ENCODE measurements at places on chromosomes 16 and 17.

GRCh38 chr16:3718628-3719027 lies 1.3 kb upstream of the TRAP1 start:
- no peak for DNase-seq

GRCh38 chr16:17432901-17433576 lies 37.7 kb downstream of the XYLT1 start:
- no peak for DNase-seq

- no peak for DNase-seq
Observed at GRCh38 chr17:6099492-6099891, 29.3 kb downstream of the WSCD1 start.

DNA sequence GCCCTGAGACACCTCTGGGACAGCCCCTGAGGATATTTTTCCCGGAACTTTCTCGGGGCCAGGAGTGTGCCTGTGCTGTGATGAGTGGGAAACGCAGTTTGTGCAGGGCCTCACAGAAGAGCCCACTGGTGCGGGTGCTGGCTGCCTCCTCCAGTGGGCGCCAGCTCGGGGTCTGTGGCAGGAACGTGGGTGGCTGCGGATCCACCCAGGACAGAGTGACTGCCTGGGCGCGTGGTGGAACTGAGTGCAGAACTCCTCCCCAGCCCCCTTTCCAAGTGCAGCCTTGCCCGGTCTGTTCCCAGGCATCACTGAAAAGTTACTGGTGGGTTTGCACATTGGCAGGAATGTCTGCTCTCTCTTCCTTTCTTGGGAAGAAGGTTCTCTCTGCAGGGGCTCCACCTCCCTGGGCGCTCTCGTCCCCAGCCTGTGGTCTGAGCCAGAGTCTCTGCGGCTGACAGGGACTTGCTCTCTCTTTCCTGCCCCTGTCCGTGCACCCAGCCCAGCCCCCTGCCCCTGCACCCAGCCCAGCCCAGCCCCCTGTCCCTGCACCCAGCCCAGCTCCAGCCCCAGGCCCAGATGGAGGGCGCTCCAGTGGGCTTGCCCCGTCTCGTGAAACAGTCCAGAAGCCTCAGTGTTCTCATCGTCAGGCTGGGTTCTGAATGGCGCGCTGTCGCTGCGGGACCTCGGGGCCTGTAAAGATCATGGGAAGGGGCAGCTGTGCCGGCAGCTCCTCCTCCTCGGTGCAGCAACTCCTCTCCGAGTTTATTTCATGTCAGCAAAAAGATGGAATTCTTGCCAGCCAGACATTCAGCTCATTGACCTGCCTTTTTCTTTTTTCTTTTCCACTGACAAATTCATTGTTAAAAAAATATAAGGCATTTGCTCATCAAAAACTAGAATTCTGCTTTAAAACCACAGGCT lies 117.5 kb downstream of the BANP start:
- no peak for DNase-seq

- DNase-seq: no peak
Observed at GRCh38 chr16:23355106-23355670, 53.1 kb downstream of the SCNN1B start.

GRCh38 chr16:49483651-49484450 lies 110.2 kb downstream of the C16orf78 start:
- DNase-seq: no peak

DNA sequence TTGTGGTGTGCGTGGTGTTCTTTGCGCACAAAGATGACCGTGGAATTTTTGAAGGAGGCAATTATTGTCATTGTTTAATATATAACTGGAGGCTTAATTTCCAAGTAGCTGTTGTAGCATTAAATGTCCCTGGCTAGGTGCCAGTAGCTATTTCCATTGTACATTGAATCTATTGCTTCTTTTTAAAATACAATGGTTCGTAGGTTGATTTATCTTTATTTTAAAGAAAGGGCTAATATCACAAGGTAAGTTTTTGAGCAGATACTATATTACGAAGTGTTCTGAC lies 127.1 kb downstream of the RPTOR start:
- no peak for DNase-seq

GRCh38 chr17:29155227-29155965 lies 24.8 kb downstream of the MYO18A start:
- DNase-seq: peak; percentile 54

DNA sequence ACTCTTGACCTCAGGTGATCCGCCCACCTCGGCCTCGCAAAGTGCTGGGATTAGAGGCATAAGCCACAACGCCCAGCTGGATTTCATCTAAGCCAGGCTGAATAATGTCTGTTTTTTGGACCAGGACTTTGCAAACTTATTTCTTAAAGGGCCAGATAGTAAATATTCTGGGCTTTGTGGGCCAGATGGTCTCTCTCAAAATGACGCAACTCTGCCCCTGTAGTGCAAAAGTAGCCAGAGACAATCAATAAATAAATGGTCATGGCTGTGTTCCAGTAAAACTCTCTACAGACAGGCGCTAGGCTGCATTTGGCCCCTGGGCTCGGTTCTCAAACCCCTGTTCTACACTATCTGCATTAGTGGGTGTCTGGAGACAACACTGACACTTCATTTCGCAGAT lies 121.9 kb upstream of the CDH13 start:
- no peak for DNase-seq

DNA sequence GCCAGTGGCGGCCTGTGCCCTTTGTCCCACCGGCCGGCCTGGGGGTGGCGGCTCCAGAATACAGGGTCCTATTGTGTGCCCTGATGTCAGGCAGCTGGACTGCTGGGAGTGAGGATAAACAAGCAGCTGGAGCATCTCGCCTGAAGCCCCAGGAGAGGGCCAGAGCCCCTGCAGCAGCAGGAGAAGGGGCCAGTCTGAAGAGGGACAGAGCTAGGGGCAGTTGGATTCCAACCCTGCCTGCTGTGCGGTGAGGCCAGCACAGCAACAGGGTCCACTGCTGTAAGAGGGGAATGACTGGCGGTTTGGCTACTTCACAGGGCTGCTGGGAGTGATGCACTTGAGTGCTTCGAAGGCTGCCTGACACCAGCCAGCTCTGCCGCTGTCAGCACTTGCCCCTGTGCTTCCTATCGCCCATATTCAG lies 25.0 kb downstream of the RAB11FIP4 start:
- DNase-seq: no peak

DNA sequence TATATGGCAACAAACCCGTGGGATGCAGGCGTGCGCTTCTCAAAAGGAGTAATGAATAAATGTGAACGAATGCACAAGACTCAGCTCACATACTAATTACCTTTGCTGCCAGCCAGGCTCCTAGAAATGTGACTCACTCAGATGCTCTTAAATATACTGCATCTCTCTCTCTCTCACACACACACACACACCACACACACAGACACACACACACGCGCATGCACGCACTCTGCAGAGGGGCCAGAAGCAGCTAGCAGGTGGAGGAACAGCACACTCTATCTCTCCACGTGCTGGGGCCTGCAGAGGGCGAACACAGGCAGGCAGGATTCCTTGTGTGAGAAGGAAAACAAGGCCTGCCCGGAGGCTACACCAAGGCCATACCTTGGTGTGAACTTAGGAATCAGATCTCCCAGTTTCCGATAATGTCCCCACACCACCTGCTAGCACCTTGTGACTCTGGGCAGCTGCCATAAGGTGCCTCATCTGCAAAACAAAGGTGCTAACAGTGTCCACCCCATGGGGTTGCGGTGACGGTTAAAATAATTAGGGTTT lies 5.3 kb downstream of the GPRC5B start:
- no peak for DNase-seq

- no peak for DNase-seq
Observed at GRCh38 chr17:39709998-39710964, 10.4 kb downstream of the ERBB2 start.

GRCh38 chr17:63185420-63185819 lies 219.4 kb downstream of the TANC2 start:
- DNase-seq: no peak

DNA sequence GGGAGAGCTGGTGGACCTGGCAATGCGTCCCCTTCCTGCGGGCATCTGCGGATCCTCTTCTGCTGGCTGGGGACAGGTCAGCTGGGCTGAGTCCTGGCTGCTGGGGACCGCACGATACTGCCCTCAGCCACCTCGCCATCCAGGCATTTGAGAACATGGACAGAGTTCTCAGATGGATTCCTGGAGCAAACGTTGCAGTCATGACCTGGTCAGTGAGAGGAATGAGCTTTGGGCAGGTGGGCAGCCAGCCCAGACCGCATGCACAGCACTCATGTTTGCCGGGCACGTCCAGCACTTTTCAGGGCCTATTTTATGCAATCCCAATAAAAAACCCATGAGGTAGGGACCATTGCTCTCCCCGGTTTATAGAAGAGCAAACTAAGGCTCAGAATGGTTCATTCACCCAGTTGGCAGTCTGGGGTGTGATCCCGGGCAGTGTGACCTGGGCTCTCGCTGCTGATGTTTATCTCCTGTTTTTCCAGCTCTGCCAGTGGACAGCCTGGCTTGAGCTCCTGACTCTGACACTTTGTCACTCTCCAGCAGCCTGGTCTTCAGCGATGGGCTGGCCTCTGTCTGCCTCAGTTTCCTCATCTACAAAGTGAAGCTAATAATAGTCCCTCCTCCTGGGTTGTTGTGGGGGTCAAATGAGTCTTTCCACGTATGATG lies 294.7 kb downstream of the IRF8 start:
- no peak for DNase-seq

GRCh38 chr17:10178506-10178991 lies 19.9 kb downstream of the GAS7 start:
- no peak for DNase-seq

DNA sequence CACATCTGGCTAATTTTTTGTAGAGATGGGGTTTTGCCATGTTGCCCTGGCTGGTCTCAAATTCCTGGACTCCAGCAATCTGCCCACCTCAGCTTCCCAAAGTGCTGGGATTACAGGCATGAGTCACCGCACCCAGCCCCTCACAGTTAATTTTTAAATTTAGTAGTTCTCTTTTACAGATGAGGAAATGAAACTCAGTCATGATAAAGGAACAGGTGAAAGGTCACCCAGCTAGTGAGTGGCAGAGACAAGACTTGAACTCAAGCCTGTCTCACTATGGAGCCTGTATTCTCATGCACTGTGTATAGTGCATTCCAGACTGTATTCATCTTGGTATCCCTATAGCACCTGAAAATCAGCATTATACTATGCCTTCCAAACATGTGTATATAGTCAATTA lies 77.1 kb upstream of the WSB1 start:
- DNase-seq: no peak

- no peak for DNase-seq
Observed at GRCh38 chr16:73798471-73798870, 498.1 kb upstream of the PSMD7 start.

GRCh38 chr16:1101133-1101532 lies 5.1 kb upstream of the C1QTNF8 start:
- DNase-seq: no peak

GRCh38 chr16:1615761-1616160 lies 3.6 kb downstream of the CRAMP1 start:
- DNase-seq: no peak

DNA sequence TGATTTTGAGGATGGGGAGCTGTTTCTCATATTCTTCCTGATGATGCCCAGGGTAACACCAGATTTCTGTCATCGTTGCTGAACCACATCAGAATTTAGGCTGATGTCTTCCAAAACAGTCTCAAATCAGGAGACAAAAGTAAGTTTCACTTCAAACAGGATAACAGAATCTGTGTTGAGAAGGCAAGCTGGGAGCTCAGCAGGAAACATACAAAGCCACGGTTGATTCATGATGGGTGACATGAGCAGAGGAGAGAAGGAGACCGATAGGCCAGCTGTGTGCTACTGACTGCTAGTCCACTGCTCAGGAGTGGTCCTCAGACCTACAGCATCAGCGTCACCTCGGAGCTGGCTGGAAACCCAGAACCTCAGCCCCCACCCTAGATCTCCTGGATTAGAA lies 62.9 kb upstream of the RCVRN start:
- no peak for DNase-seq

DNA sequence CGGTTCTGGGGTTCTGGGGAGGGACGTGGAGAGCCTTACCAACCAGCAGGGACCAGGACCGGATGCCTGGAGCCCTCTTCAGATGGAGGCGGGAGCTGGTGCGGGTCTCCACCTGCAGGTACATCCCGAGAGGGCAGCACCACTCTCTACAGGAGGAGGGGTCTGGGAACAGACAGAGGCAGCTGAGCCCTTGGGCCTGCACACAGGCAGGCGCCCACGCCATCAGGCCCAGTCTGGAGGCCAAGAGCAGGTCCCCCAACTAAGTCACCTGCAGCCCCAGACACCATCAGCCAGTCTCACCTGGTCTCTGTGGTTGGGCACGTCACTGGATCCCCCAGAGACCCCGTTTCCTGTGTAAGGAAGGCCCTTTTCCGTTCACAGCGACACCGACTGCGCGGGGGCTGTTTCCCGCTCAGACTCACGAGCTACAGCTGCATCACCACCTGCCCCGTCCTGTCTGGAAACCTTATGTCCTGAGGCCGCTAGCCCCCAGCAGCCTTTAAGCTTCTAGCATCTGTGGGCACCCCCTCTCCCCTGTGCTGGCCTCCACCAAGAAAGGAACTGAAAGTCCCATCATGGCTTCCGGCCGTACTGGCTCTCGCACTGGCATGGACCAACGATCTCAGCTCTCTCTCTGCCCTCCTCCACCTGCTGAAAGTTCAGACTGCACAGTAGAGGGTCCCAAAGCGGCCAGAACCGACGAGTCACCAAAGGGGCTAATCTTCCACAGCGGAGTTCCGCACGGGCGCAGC lies 1.2 kb downstream of the CYBC1 start:
- DNase-seq: peak; percentile 44

- DNase-seq: no peak
Observed at GRCh38 chr17:56740481-56740880, 93.2 kb downstream of the C17orf67 start.

DNA sequence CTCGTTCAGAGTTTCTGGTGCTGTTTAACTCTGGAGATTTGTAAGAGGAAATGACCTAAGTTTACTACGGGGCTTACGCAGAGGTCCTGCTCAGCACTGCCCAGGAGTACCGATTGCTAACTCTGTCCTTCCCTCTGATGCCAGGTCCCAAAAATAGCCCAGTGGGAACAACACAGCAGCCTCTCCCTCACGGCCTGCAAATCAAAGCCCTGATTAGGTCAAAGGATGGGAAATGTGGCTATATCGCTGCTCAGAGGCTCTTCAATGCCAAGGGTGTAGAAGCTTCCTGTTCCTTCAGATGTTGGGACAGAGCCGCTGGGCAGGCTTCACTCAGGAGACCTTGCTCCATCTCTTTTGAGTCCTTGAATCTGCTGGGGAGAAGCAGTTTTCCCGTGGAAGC lies 174.2 kb upstream of the KCNJ16 start:
- no peak for DNase-seq

GRCh38 chr16:23679274-23679985 lies 741 bp downstream of the PLK1 start:
- peak; percentile 34 for DNase-seq

Data from stimulated activated CD4-positive, alpha-beta T cell treated with anti-CD3 and anti-CD28 coated beads, Interleukin-4, amount 100 ng/mL, for 48 hours (primary cell).